ENCODE measurements at places on chromosomes 2 and 18.

GRCh38 chr18:26252411-26252810 lies 26.2 kb downstream of the TAF4B start:
- no peak for DNase-seq

- peak; percentile 40 for DNase-seq
These were observed 42.1 kb upstream of the SERTAD2 start for GRCh38 chr2:64695721-64696261.

- DNase-seq, result no peak
These were observed 54.1 kb downstream of the ANTXR1 start for GRCh38 chr2:69067026-69067630.

- DNase-seq, result peak; percentile 80
These were observed 595 bp downstream of the PARD6G start for GRCh38 chr18:80246445-80247392.

DNA sequence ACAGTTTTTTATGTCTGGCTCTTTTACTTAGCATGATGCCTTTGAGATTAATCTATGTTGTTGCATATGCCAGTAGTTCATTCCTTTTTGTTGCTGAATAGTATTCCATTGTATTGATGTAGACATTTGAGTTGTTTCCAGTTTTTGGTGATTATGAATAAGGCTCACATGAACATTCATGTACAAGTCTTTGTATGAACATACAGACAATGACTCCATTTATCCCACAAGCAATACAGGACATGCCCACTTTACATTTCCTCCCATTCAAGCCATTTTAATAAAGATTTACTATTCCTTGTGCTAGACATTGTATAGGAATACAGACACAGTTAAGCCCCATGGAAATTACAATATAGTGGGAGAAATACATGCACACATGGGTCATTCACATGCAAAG lies 118.0 kb downstream of the TRIM43 start:
- DNase-seq, result no peak

- peak; percentile 43 for DNase-seq
These were observed 3.8 kb downstream of the ACTG2 start for GRCh38 chr2:73896362-73897239.

- no peak for DNase-seq
These were observed 373.3 kb downstream of the IRS1 start for GRCh38 chr2:226426292-226426736.

DNA sequence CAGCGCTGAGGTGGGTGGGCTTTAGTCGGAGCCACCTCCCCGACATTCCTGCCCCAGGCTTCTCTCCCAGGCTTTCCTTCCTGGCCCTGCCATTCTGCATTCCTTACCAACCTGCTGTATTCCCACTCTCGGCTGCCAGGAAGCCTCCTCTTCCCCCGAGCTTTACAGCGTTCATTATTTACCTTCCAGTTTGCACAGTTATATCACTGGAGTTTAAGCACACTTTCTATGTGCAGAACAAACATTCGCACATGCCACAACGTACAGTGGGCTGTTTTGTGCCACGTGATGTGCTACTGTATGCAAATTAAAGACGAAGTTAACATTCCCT lies 246.3 kb downstream of the SOX11 start:
- no peak for DNase-seq

DNA sequence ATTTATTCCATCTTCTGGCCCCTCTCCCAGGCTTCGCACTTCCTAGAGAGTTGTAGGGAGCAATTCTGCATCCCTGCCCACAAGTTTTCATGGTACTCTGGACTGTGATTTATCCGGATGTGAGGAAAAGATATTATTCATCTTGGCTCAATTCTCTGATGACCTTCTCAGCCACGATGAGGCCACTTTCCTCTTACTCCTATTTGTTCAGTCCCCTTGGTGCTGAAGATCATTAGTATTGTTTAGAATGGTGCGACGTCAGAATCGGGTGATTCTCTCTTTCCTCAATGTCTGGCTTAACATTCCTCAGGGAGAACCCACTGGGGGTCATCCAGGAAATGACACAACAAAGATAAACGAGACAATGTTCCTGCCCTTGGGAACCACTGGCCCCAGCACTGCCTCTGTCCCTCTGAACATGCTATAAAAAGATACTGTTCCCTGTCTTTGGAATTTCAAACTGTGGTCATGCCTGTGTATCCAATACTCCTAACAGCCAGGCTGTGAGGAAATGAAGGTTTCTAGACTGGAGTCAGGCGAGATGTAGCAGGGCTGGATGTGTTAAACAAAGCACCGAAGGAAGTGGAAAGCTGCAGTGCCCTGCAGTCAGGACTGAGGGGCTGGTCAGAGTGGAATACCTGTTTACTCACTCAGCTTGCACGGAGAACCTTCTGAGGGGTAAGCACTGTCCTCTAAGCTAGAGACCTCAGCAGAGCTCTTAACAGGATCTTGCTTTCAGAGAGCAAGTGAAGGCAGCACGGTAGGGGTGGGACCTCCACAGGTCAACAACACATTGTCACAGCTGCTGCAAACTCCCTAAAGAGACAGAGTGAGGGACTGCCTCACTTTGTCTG lies 12.9 kb upstream of the GLI2 start:
- DNase-seq, result peak; percentile 57

DNA sequence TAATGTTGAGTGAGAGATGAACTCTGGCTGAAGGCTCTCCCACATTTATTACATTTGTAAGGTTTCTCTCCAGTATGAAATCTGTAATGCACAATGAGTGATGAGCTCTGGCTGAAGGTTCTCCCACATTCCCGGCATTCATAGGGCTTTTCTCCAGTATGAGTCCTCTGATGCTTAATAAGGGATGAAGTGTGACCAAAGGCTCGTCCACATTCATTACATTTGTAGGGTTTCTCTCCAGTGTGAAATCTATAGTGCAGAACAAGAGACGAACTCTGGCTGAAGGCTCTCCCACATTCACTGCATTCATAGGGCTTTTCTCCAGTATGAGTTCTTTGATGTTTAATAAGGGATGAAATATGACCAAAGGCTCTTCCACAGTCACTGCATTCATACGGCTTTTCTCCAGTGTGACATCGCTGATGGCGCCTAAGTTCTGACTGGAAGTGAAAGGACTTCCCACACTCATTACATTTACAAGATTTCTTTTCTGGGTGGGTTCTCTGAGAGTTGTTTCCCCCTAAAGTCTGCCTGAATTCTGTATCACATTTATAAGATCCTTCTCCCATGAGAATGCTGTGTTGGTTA lies 10.2 kb downstream of the ZNF514 start:
- DNase-seq, result no peak

GRCh38 chr2:216287251-216287650 lies 85.0 kb downstream of the MARCHF4 start:
- DNase-seq, result no peak

GRCh38 chr2:86556508-86556907 lies 6.7 kb downstream of the CHMP3 start:
- no peak for DNase-seq

DNA sequence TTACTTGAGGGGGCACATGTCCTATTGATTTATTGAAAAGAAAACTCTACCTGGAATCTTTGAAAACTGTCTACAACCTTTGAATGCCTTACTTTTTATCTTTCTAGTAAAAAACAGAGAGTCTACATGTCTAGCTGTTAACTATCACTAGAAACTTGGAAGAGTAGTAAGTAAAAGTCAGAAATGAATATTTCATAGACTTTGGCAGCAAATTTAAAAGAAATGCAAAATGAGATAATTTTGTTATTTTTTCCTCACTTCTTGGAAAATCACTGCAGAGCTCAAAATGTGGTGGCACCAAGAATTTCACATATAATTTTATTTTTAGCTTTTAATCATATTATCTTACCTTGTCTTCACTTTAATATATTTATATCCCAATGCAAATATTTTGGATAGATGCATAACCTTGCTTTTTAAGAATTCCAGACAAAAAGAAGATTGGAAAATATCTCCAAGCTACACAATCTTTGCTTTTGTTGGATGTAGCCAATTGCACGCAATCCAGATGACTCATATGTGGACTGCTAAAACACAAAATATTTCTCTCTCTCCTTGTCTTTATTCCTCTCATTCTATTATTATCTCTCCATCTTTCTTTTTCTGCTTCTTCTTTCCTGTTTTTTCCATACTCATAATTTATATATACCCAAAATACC lies 92.2 kb upstream of the DSEL start:
- no peak for DNase-seq

GRCh38 chr2:47499621-47500309 lies 96.8 kb downstream of the MSH2 start:
- DNase-seq, result no peak

GRCh38 chr2:218711550-218711929 lies 905 bp downstream of the TTLL4 start:
- peak; percentile 65 for DNase-seq

DNA sequence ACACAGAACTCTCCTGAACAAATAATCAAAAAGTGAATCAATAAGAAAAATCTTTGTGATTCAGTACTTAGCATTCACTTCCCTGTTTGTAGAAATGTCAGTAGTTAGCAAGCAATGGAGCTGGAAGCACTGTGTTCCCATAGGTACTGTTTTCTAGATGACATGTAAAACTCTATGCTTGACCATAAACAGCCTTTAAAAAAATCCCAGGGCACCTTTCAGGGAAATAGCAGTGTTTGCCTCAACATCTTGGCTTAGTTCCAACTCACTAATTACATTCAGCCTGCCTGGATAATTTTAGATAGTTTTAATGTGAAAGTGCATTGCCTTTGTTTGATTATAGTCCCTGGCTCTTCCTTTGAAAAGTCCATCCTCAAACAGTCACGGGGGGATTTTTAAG lies 721.8 kb downstream of the ERBB4 start:
- DNase-seq, result no peak
